HFFc6 (cell line): ENCODE measurements at places on chromosomes 6 and 20. TPM values are rescaled to one million over a fixed set of nuclear protein-coding genes. Genes with fewer than 3 reads are reported as not detected.

- DNase-seq, result peak; percentile 9
Measured at GRCh38 chr6:145017516-145017915, 717.8 kb downstream of the EPM2A start.

DNA sequence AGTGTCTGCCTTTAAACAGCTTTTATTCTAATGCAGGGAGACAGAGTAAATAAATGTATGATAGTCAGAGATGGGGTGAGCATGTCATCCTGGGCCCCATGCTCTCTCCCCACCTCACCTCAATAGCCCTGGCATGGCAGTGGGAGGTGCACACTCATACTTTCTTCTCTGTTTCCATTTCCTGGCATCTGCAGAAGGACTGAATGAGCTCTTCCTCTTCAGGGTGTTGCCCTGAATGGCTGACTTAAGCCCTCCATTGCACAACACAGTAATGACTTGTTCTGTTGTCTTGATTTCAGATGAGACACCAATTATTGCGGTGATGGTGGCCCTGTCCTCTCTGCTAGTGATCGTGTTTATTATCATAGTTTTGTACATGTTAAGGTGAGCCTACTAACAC lies 57.0 kb upstream of the GNRH2 start:
- no peak for DNase-seq

DNA sequence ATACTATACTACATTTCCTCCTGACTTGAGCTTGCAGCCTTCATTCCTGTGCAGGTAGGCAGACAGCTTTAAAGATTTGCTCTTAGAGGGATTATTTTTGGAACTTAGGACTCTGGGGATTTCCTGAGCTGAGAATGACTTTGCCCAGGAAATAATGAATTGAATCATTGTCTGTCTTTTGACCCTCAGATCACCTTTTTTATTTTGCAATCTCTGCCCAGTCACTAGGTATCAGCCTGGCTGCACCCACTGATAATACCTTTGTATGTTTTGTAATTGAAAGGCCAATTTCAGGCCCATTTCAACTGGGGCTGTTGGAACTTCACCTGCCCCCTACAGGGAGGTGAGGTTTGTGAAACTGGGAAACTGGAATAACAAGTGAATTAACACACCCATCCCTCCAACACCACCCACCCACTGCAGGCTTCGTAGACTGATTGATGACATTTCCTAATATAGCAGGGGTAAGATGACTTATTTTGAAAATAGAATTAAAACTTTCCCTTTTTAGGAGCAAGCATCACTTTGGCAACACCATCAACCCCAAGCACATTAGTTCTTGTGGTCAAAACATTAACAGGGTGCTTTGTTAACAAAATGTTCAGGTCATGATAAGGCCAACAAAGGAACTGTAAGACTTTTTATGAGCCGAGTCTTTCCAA lies 157.1 kb upstream of the CENPW start:
- no peak for DNase-seq

DNA sequence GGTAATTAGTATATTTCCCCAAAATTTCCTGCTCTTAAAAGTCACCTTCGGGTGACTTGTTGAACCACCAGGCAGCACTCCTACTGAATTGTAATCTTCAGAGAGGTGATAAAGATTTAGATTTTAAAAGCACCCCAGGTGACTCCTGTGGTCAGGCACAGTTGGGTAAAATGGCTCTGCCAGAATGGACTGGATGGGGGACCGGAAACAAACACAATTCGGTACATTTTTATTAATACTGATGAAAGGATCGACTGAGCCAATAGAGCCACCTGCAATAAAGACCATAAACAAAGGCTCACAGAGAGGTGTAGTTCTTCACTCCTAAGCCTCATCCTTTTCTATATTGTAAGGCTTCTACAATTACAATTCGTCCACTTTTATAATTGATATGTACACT lies 19.6 kb upstream of the FAM83C start:
- DNase-seq, result no peak

DNA sequence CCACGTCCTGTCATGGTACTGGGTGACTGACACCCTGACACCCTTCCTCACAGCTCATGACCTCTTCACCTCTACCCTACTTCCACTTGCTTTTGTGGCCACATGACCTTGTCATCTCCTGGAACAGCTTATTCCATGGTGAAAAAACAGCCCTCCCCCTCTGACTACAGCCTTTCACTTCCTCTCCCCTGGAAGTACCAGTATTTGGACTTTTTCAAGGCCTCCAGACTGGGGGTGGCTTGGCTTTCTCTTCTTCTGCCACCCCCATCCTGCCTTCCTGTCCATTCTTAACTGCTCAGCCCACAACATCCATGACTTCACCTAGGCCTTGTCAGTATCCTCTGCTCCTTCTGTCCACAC lies 168.4 kb downstream of the CARMIL1 start:
- no peak for DNase-seq

DNA sequence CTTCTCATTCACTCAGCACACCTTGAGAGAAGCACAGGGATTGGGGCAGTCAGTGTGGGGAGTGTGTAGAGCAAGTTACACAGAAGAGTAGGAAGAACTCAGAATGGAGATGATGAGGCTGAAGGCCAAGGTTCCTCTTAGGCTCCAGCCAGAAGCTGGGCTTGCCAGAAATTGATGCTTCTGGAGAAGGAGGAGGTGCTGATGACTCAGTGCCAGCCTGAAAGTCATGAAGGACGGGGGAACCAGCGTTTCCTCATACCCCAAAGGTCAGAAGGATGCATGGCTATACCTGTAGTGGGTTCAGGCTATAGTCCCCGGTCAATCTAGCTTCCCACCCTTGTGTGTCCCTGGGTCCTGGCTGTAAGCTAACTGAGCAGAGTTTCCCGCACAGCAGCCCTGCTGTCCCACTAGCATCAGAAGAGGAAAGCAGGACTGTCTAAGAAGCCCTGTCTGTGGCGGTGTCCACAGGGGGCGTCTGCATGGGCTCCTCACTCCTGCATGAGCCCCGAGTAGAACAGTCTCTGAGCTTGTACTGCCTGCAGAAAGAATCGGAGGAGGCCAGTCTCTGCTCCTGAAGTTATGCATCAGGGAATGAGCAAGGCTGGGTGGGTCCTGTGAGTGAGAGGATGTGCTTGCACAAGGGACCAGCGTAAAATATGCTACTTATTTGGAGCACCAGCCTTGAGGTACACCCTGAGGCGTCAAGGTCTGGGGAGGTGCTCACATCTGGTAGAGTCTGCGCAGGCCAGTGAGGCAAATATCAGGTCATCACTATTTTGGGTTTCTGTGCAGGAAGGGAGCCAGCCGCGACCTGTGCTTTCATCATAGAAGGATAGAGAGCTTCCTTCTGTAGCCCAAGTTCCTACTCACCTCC lies 148.5 kb downstream of the MRPL14 start:
- no peak for DNase-seq

DNA sequence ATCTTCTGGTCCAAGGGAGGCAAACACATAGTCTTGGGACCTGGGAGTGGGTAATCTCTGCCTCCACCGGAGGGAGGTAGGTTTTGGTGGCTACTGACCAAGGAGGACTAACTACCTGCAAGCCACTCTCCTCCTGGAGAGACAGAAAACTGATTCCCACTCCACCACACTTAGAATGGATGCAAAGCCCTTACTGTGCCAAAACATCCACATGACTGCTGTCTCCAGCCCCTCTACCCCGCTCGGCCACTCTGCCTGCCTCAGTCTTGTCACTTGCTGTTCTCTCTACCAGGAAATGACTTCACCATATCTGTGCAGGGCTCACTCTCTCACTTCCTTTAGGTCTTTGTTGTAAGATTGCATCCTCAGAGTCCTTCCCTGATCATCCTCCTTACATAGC lies 129.5 kb upstream of the ARG1 start:
- no peak for DNase-seq

- peak; percentile 87 for DNase-seq
Measured at GRCh38 chr20:44720621-44720996, 5.4 kb downstream of the CCN5 start.

- DNase-seq, result no peak
Measured at GRCh38 chr6:40586369-40587201, 579 bp downstream of the LRFN2 start.

DNA sequence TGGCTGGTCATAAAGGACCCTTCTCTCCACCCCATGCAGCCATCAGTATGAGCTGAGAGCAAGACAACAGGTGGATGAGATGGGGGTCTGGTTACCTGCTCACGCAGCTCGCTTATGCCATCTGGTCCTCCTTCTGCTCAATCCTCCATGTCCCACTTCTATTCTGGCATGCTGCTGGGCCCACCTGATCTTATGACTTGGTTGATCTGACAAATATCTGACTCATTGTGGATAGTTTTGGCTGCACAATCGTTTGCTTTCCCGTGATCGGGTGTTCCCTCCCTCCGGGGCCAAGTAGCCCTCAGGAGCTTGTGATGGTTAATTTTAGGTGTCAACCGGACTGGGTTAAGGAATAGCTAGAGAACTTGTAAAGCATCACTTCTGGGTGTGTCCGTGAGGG lies 26.6 kb upstream of the ELMO2 start:
- DNase-seq, result no peak

DNA sequence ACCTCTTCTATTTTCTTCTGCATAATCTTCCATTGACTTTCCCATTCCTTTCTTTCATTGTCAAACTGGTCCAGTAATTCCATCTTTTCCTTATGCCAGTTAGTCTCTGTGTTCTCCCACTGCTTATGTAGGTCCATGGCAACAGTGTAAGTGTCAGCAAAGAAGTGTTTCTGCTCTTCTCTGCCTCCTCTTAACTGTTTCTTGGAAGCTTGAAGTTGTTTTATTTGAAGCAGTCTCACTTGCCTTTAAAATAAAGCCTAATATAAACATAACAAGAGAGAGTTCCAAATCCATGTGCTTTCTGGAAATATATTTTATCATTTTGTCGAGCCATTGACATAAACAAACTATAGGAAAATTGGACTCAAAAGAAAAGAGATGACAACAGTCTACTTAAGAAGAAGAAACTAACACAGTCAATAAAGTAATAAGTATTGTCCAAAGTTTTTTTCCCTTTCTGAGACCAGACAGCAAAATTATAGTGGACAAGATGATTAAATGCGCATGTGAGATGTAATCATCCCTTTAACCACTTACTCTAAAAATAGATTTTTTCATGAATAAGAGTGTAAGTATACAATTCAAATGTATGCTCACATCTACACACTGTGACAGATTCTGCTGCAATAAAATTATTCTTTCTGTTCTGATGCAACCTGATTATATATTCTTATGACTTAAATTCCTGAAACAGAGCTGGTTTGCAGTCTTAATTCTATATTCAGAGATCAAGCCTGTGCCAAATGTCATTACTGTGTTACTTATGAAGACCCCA lies 5.2 kb downstream of the KIAA0408 start:
- no peak for DNase-seq

DNA sequence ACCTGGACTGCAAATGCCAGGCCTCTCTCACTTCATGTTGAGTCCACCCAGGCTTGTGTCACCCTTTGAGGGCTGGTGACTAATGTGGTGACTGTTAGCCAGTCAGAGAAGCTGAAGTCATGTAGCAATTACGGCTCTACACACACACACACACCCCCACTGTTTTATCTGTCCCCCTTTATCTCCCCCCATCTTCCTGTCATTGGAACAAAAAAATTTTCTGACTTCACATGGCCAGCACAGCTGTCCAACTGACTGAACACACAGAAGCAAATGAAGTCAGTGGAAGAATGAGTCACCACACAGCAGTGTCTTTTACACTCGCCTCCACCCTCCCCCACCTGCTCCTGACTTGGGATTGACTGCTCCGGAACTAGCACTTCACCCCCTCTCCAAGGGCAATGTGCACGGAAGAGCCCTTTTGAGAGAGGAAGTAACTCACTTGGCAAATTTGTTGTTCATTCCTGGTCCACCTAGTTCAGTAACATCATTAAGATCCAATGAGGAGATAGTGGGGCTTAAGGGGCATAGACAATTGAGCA lies 198.0 kb downstream of the RNF144B start:
- DNase-seq, result peak; percentile 63

GRCh38 chr6:151666526-151666925 lies 141.0 kb upstream of the ESR1 start:
- no peak for DNase-seq

DNA sequence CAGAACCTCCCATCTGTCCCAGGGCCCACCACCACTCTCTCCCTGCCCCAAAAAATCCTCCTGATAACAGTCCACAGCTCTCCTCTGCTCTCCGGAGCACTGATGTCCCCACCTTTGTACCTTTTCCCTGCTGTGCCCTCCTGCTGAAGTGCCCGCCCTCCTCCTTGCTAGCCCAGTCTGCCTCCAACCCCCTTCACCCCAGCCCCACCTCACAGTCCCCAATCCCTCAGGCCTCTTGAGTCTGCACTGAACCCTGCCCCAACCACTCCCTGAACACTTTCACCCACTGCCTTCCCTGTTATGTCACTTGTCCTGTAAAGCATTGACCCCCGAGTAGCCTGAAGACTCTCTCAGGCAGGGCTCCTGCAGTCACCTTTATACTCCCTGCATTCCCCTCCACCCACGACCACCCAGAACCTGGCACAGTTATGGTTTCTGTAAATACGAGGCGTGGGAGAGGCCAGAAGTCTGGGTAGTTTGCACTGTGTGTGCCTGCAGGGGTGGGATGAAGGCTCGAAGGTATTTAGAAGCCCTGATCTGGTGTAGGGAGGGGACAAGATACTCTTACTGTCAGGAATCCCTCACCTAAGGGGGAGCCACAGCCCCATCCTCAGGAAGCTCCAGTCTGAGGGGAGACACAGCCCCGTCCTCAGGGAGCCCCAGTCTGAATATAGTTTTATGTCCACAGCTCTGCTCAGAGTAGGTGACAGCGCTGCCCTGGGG lies 5.4 kb downstream of the GLP1R start:
- DNase-seq, result no peak

Gene MCCD1
- not detected in 3 replicates for total RNA-seq

Gene C6orf15
- not detected in 2 replicates for total RNA-seq

Gene ELOVL4
- 4.8 to 6.8 TPM (median 5.7 TPM) in 3 replicates for total RNA-seq

Gene SPEF1
- total RNA-seq, result 0.30 to 0.42 TPM in 2 of 3 replicates, not detected in the other

Gene FBXO5
- 11.4 and 22.1 TPM in 2 replicates for total RNA-seq
